ENCODE measurements at places on chromosomes 13 and 19. TPM values are rescaled to one million over a fixed set of nuclear protein-coding genes. Genes with fewer than 3 reads are reported as not detected.

Gene LGALS7B
- total RNA-seq, result not detected

DNA sequence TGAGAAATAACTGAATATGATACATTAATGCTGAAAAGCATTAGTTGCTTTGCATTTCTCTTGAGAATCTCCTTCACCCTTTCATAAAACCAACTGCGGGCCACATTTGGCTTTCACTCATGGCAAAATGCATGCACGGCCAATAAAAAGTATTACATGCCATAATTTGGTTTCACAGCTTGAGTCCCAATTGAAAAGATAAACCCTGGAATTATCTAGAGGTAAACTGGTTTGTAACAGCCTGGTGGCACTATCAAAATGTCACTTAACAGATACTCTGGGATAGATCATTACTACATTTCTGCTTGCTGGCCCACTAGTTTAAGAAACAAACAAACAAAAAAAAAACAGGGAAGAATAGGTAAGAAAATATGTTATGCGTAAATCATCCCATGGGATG lies 3.9 kb downstream of the OBI1 start:
- DNase-seq, result no peak

- no peak for DNase-seq
Observed at GRCh38 chr13:60627071-60627686, 230.2 kb downstream of the TDRD3 start.

Gene PRR19
- total RNA-seq, result 0.92 TPM

Gene SULT2A1
- total RNA-seq, result not detected

- no peak for DNase-seq
Observed at GRCh38 chr13:65594298-65594781, 1635.8 kb downstream of the PCDH9 start.

Gene OCEL1
- 7.1 TPM for total RNA-seq

Measured in kidney epithelial cell (primary cell).